ENCODE measurements at places on chromosomes 4 and X.

DNA sequence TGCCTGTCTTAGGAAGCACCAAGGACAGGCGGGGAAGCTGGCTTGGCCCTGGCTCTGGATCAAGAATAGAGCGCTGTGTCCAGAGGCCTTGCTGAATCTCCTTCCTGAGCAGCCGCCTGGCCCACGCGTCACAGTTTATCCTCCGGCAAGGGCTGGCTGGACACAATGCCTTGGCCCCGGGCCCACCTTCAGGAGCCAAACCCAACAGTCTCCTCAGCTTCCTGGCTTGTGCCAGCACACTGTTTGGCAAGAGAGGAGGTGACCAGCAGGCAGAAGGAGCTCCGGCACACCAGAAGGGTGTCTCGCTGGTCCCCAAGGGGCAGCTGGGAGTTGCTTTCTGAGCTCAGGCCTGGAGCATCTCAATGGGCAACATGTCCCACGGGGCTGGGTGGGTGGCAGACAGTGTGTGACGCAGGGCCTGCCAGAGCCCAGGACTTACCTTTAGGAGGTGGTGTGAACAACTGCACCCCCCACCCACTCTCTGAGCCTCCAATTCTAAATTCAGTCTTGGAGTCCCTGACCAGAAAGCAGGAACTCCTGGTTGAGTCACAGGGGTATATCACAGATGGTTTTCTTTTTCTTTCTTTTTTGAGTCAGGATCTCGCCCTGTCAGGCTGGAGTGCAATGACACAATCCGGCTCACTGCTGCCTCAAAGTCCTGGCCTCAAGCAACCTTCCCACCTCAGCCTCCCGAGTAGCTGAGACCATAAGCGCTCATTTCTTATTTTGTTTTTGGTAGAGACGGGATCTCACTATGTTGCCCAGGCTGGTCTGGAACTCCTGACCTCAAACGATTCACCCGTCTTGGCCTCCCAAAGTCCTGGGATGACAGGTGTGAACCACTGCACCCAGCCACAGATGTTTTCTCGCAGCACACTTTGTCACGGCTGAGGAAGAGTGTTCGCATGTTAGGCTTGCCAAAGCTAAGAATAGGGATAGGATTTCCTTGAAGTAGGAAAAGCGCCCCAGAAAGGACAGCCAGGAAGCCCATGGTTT, 361.2 kb downstream of the BCOR start:
- DNase-seq: no peak

- DNase-seq: no peak
Observed at GRCh38 chr4:32768664-32769389, 2048.7 kb downstream of the PCDH7 start.

- no peak for DNase-seq
Observed at GRCh38 chrX:74451450-74452198, 30.3 kb downstream of the SLC16A2 start.

- DNase-seq: no peak
Observed at GRCh38 chr4:8587469-8588195, 4.9 kb upstream of the CPZ start.

- no peak for DNase-seq
Observed at GRCh38 chrX:27444093-27444908, 18.8 kb downstream of the PPP4R3C start.

GRCh38 chrX:129233786-129234185, 289.5 kb downstream of the SMARCA1 start:
- no peak for DNase-seq

DNA sequence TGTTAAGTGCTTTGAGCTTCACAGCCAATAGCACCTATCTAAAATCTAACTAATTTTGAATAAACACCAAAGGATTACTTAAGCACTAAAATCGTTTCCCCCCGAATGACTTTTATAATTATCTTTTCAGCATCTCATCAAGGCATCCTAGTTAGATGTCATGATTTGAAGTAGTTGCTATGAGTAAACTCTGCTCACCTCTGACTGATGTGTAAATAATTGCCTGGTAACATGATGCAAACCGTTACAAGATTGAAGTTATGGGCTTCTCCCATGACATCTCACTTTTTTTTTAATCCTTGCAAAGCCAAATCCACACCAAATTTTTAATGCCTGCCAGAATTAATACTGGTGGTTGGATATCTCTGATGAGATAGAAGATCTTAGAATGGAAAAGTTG, 377.1 kb downstream of the PRDM5 start:
- DNase-seq: no peak

- DNase-seq: no peak
Observed at GRCh38 chrX:109911046-109911445, 91.9 kb upstream of the TMEM164 start.

DNA sequence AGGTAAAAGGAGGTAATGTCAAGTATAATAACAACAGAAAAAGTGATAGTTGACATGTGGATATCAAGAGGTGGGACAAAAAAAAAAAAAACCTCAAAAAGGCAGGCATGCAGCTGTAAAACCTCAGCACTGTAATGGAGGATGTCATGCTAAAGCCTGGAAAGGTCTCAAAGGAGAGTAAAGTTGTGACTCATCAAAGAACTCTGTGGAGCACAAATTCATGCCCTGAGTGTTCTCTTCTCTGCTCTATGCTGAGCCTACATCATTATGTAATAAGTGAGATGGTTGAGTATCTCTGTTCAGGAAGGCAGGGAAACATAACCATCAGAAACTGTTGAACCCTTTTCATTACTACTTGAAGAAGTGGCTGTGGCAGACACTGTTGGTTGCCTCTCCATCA, 597.8 kb downstream of the BCOR start:
- no peak for DNase-seq

- no peak for DNase-seq
Observed at GRCh38 chr4:48085821-48086589, 48.0 kb downstream of the TXK start.

GRCh38 chr4:45120163-45120562, 393.8 kb upstream of the GNPDA2 start:
- no peak for DNase-seq

GRCh38 chr4:152464030-152464823, 71.7 kb downstream of the FBXW7 start:
- DNase-seq: no peak

DNA sequence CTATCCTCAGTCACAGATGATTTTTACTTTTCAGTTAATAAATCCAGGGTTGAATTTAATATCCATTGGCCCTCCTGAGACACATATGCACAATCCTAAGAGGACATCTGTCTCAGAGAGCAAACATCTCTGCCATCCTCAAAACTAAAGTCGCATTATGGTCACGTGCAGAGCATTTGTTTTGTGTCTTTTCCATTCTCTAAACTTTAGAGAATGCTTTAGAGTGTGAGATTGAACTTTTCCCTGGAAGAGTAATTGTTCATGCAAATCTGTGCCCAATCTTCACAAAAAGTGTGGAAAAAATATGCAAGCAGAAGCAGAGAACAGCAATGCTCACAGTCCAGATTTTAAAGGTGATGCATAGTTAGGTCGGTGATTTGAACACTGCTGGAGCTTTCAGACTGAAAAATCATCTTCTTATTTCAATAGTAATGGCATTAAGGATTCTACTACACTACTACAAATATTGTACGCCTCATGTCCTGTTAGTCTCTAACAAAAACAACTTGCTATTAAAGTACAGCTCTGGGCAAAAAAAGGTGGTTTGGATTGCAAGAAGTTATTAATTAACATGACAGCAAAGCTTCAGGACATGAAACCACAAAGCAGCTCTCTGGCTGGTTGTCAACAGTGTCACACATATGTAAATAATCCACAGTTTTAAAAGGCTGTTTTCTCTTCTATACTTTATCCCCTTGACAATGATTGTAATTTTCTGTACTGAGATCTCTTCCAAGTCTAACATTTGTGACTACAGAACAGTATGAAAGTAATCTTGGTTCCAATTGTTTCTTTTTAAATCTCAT, 19.9 kb downstream of the DCHS2 start:
- DNase-seq: no peak

DNA sequence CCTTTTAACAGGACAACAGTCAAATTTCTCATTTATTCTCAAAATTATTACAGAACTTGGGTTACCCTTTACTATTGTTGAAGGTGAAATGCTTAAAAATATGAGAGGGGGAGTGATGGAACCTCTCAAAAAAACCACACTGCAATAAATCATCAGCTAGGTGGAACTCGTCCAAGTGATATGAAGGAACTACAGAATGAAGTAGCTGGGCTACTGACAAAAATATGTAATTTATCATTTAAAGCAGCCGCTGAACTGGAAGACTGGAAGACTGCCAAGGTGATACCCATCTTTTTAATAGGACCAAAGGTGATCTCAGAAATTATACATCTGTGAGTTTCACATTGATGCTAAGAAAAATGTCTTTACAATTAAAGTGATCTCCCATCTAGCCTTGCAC, 597.7 kb upstream of the TENM3 start:
- DNase-seq: no peak

DNA sequence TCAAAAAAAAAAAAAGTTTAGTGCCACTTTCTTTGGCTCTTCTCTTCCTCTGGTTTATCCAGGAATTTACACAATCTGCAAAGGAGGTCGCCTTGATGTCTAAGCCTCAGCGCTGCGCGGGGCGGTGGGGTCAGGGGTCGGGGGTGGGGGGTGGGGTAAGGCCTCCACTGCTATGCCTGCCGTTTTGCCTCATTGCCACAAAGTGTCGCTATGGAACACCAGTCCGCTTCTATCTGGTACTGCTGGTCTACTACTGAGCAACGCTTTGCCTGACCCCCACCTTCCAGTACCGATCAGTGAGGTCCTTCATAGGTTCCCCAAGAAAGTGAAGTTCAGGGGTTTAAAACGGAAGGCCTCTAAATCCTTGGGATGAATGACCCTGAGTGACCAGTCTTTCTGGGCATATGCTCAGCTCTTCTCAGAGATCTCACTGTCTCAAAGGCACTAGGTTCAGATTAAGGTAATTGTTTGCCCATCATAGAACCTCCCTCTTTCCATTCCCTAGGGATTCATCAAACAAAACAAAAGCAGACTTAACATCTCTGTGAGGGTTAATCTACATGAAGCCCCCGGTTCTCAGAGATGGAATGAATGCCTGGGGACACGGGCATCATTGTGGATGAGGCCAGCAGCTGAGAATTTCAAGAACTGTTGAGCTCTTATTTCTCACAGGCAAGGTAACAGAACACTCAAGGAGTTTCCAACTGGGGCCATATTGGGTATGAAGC, 16.9 kb upstream of the TSR2 start:
- DNase-seq: no peak

- no peak for DNase-seq
Observed at GRCh38 chr4:126144543-126145237, 829.9 kb downstream of the FAT4 start.

- no peak for DNase-seq
Observed at GRCh38 chr4:171676555-171677215, 136.5 kb upstream of the GALNTL6 start.

- DNase-seq: no peak
Observed at GRCh38 chr4:127450276-127450675, 182.5 kb upstream of the INTU start.

GRCh38 chr4:37693450-37694190, 7.4 kb upstream of the RELL1 start:
- no peak for DNase-seq

GRCh38 chr4:126807132-126807531, 825.6 kb upstream of the INTU start:
- no peak for DNase-seq

GRCh38 chr4:147822128-147822527, 90.2 kb downstream of the ARHGAP10 start:
- DNase-seq: no peak

DNA sequence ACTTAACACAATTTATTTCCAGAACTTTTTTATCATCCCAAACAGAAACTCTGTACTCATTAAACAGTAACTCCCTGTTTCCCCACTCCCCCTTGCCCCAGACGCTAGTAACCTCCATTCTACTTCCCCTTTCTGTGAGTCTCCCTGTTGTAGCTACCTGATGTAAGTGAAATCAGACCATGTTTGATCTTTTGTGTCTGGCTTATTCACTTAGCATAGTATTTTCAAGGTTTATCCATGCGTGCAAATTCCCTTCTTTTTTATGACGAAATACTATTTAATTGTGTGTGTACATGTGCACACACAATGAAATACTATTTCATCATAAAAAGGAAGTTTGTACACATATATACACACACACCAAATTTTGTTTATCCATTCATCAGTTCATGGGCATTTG, 5.2 kb downstream of the PKD2 start:
- DNase-seq: no peak

DNA sequence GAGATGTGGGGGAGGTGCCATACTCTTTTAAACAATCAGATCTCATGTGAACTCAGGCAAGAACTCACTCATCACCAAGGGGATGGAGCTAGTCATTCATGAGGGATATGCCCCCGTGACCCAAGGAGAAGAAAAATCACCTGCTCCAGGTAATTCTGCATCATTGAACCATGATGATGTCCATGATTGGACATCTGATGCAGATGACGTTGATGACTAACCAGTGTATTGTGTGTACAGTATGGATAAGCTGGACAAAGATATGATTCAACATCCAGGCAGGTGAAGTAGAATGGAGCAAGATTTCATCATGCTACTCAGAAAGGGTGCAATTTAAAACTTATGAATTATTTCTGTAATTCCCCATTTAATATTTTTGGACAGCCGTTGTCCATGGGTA, 286.4 kb upstream of the SMIM31 start:
- no peak for DNase-seq

- no peak for DNase-seq
Observed at GRCh38 chrX:115560211-115560977, 580 bp upstream of the PLS3 start.

DNA sequence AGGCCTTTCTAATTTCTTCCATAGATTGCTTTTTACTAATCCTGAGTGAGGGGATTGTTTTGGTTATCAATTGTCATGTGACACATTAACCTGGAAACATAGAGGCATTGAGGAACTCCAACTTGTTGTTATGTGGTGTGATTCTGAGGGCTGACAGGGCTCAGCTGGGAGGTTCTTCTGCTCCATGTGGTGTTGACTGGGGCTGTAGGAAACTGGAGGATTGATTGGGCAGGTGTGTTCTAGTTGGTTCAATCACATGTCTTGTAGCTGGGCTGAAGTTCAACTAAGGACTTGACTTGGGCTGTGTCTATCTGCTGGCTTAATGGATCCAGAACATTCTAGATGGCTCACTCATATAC, 10.8 kb upstream of the CRLF2 start:
- DNase-seq: no peak

DNA sequence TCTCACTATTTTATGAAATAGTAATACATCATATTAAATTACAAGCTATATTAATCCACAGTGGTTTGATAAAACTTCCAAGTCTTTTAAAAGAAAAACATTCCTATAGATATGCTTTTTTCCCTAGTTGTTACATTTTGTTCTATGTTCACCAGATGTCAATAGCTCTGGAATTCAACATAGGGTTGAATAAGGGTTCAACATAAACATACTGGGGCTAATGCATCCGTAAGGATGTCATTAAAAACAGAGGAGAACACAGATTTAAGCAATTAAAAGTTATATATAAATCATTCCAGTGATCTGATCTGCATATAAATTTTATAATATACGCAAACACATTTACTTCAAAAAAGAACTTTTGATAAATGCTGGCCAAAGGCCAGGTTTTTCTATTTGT, 32.5 kb downstream of the SULT1B1 start:
- DNase-seq: no peak

DNA sequence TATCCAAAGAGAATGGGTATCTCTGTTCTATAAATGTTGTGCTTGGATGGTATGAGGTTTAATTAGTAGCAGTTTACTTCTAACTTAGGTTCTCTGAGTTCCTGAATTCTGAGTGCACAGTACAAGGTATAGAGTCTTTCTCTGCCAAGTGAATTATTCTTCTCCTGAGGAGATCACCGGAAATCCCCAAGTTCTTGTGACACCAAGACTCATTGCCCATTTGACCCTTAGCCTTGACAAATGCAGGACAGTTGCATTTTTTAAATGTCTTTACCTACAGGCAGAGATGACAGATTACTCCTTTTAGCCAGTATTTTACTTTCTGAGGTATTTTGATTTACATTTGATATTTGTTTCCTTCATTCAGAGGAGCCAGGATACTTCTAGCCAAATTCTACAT, 72.9 kb downstream of the MAOA start:
- no peak for DNase-seq
